ENCODE measurements at places on chromosomes 1 and 21. TPM values are rescaled to one million over a fixed set of nuclear protein-coding genes. Genes with fewer than 3 reads are reported as not detected.

Gene INSRR
- not detected for total RNA-seq

Gene OR2T34
- not detected for total RNA-seq

Gene ATAD3C
- total RNA-seq, result not detected

Gene C4BPB
- 0.54 TPM for total RNA-seq

Gene ARHGAP30
- 16.9 TPM for total RNA-seq

Gene SMYD2
- total RNA-seq, result 13.4 TPM

Gene ZNF692
- total RNA-seq, result 21.1 TPM

Gene RAB42
- total RNA-seq, result 0.95 TPM

Gene FGR
- 17.0 TPM for total RNA-seq

Gene LCE1D
- not detected for total RNA-seq

Gene RGS4
- total RNA-seq, result 52.0 TPM

Gene AMY2A
- 4.7 TPM for total RNA-seq

Gene MPC2
- 17.6 TPM for total RNA-seq

Gene C8B
- total RNA-seq, result not detected

Gene CCDC190
- 15.6 TPM for total RNA-seq

Measured in thoracic aorta (tissue), 2 donors.